ENCODE measurements at places on chromosomes 1 and 21.

DNA sequence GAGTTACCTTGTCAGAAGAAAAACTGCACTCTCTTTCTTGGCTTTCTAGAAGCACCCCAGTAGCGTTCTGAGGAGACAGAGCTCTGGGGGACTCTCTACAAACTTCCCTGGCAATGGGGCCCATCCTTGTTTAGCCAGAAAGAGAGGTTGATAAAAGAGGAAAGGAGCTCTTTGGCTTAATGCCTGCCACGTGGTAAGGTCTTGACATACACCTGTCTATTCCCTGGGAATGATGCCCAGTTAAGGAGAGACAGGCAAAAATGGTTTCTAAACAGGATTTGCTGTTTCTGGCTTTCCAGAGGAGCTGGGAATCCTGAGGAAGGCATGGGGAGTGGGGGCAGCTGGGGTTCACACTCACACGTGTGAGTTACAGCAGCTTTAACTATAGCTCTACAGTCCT, 30.2 kb upstream of the IL20 start:
- DNase-seq, result no peak

DNA sequence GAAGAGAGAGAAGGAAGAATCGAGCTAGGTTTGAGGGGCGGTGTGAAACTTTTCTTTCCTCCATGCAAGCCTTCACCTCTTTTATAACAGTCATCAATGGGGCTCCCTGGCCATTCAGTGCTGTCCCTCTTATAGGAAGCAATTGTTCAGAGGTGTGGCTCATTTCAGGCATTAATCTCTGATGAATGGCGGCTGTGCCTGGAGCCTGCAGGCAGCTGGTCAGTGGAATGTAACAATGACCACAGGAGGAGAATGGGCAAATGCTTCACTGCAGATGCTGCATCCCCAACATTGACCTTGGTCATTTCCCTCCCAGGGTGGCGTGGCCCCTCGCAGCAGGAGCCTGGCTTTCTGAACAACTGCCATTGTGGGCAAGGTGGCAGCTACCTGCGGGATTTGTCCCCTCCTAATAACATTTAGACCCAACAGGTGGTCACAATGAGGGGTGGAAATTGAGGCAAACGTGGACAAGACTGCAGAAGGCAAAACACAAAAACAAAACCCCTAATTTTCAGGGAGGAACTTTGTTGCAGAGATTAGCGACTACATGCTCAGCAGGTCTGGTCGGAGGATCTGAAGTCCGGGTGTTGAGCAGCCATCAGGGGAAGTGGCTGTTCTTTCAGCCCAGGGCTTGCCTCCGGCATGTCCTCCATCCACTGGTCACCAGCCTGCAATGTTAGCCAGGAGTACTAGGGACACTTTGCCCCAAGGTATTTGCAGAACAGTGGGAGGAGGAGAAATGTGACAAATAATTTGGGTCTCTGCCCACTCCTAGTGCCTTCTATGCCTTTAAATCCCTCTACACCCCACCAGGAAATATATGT, 97.3 kb upstream of the PAXBP1 start:
- DNase-seq, result no peak

DNA sequence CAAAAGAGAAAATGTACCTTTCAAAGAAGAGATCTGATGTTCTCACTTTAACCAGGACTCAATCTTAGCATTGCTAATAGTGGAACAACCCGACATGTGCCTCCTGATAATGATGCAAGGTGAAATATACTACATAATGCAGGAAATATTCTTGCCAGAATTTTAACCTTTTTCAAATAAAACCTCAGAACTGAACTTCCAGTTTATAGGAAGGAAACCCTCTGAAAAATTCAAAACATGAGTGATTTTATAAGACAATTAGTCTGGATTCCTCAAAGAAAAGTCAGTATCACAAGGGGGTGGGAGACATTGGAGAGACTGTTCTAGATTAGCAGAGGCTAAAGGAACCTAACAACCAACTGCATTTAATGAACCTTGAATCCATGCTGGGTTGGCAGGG, 18.1 kb downstream of the AHCYL1 start:
- DNase-seq, result no peak

DNA sequence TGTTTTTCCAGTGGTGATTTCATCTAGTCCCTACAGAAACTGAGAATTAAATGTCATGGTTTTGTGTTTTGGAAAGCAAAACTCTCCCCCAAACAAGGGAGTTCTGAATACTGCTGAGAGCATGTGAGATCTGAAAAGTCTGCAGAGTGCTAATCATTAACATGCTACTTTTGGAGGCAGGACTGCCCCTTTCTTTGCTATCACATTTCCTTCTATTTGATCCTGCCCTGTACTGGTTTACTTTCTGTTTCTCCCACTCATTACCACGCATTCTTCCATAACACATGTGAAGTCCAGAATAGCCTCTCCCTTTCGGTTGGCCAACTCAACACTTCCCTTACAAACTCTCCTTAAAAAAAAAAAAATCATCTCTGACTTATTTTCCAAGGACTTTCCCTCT, 63.6 kb downstream of the GADD45A start:
- no peak for DNase-seq

- DNase-seq, result no peak
Measured at GRCh38 chr1:20248971-20249612, 41.6 kb upstream of the VWA5B1 start.

- no peak for DNase-seq
Measured at GRCh38 chr1:212867192-212867591, 9.1 kb downstream of the FLVCR1 start.

GRCh38 chr1:12477936-12478611, 139.9 kb downstream of the DHRS3 start:
- DNase-seq, result peak; percentile 40

DNA sequence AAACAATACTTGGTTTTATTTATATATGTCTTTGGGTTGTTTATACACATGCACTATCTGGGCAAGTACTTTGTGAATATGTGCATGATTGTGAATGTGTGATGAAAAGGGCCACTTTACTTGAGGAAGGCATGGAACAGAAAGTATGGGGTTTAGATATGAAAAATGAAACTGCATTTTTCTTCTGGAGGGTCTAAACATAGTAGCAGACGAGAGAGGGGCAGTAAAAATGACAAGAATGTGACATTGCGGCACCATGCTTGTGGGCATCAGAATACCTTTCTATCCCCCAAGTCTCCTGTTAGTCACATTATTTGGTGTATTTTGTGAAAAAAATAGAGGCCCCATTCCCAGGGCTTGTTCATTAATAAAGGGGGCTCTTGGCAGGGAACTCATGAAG, 15.4 kb upstream of the MPZL1 start:
- DNase-seq, result no peak

GRCh38 chr1:161899091-161899490, 124.6 kb downstream of the OLFML2B start:
- DNase-seq, result no peak

- peak; percentile 90 for DNase-seq
Measured at GRCh38 chr1:39128959-39129358, 75.5 kb upstream of the MACF1 start.

- DNase-seq, result no peak
Measured at GRCh38 chr1:51088474-51088873, 13.6 kb upstream of the C1orf185 start.

GRCh38 chr1:156420205-156421061, 51.4 kb downstream of the RHBG start:
- DNase-seq, result no peak

All from NCI-H774 (cell line).